ENCODE measurements at places on chromosomes 4 and X.

DNA sequence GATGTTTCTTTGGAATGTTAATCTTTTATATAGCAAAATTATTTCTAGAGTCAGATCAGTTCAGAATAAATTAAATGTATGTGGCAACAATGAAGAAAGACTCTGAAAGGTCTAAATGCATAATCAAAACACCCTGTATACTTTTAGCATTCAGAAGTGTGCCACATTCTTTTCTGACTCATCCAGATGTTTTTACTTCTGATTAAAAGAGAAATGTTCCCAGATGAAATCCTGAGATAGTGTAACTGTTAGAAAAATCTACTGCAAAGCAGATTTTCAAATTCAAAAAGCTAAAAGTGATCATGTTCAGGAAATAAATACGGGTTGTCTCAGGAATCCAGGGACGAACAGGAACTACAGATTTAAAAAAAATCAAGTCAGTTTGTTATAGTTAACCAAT lies 241.4 kb downstream of the GRIA3 start:
- peak; percentile 34 for DNase-seq

GRCh38 chr4:4781936-4782707 lies 77.3 kb upstream of the MSX1 start:
- peak; percentile 83 for DNase-seq

DNA sequence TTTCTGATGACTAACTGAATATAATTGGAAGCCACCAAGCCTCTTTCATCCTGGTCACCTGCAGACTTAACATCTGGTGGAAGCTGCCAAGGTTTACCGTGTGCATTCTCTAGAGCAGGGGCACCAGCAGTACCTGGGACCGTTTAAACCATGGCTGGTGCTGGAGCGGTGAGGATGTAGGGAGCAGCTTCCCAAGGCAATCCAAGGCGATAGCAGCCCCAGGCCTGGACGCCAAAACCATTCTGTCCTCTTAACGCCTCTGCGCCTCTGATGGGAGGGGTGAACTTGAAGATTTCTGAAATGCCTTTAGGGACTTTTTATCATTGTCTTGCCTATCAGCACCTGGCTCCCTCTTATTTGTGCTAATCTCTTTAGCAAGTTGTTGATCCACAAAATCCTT lies 37.3 kb upstream of the SPANXN2 start:
- no peak for DNase-seq

GRCh38 chrX:72495046-72495445 lies 77.6 kb downstream of the HDAC8 start:
- DNase-seq = peak; percentile 48

DNA sequence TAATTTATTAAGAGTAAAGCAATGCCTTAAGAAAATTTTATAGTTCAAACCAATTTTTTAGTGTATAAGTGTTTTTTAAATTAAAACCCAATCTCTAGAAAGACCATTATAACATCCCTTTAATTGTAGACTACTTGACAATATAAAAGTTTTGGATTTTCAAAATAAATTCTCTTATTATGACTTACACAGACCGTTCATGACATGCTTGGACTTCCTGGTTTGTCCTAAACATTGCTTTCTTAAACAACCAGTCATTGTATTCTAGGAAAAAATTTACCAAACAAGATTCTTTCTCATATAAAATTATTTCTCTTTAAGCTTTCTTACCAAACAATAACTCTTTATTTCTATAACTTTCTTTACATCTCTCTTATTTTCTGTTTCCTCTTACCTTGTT lies 49.0 kb upstream of the CXorf51A start:
- DNase-seq = no peak

- peak; percentile 93 for DNase-seq
Measured at GRCh38 chrX:124256216-124256615, 76.2 kb upstream of the TEX13D start.

DNA sequence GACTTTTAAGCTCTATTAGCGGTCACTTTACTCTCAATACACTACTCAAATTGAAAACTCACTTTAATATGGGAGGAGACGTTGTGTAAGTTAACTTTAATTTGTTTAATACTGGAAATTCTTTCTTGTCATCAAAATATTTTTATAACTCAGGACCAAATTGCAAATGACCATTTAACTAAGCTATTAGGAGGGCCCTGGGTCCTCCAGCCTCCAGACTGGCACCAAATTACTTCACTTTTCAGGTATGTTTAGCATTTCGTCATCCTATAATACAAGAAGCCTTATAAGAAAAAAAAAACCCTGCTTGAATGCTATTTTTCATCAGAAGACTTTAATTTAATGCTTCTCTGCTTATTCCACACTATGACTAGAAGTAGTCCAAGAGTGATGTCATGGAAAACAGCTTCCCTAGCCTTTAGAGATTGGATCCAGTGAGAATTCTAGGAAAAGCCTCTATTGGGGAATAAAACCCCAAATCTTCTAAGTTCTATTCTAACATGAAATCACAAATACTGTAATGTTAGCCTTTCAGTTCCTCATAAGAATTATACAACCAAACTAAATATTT lies 6.6 kb downstream of the KLHL15 start:
- DNase-seq = no peak

- DNase-seq = no peak
Measured at GRCh38 chrX:1152090-1152489, 60.4 kb downstream of the CRLF2 start.

DNA sequence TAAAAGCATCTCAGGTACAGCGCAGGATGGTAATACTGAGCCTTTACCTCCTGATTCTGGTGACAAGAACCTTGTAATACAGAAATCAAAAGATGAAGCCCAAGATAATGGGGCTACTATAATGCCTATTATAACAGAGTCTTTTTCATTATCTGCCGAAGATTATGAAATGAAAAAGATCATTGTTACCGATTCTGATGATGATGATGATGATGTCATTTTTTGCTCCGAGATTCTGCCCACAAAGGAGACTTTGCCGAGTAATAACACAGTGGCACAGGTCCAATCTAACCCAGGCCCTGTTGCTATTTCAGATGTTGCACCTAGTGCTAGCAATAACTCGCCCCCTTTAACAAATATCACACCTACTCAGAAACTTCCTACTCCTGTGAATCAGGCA lies 3.2 kb downstream of the ZBTB33 start:
- DNase-seq = no peak

DNA sequence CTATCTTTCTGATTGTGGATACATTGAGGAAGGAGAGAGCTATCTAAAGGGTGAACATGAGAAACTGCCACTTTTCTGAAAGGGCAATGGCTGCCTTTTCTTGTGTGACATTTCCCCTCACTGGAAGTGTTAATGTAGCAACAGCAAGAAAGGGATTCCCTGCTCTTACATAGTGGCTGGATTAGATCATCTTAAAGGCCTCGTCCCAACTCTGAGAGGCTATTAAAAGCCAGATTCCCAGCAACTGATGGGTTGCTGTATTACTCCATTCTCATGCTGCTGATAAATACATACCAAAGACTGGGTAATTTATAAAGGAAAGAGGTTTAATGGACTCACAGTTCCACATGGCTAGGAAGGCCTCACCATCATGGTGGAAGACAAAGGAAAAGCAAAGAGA lies 33.7 kb upstream of the ADH7 start:
- peak; percentile 48 for DNase-seq
